ENCODE measurements at places on chromosomes 3 and 15.

DNA sequence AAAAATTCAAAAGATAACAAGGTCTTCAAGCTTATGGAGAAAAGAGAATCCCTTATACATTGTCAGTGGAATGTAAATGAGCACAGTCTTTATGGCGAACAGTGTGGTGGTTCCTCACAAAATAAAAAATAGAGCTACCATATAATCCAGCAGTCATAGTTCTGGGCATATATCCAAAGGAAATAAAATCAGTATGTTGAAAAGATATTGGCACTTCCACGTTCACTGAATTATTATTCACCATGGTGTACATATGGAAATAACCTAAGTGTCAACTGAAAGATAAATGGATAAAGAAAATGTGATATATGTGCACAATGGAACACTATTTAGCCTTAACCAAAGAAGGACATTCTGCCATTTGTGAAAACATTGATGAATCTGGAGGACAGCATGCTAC lies 1161.2 kb downstream of the ROBO2 start:
- no peak for DNase-seq

- no peak for DNase-seq
These were observed 30.9 kb upstream of the FOXP1 start for GRCh38 chr3:71614426-71614825.

- no peak for DNase-seq
These were observed 6.1 kb downstream of the GRAMD1C start for GRCh38 chr3:113844622-113845222.

GRCh38 chr3:165903885-165904630 lies 66.8 kb upstream of the BCHE start:
- no peak for DNase-seq
